GM12865 (cell line): ENCODE measurements at places on chromosomes 3 and 15.

- no peak for DNase-seq
Measured at GRCh38 chr15:56390739-56391267, 25.6 kb downstream of the TEX9 start.

DNA sequence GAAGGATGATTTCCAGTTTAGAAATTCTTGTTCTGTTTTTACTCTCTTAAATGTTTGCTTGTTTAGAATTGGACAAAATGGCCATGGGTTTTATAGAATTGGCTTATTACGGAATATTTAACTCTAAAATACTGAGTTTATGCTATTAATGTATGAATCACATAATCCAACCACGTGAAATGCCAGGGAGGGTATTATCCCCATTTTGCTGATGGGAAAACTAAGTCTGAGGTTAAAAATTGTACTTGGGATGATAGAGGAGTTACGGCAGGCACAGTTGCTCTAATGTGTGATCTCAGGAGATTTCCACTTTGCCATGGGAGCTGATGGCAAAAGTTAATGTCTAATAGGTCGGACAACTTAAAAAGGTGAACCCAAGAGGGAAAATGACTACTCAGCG lies 194.4 kb downstream of the ITPR1 start:
- no peak for DNase-seq

GRCh38 chr3:30750967-30751366 lies 143.5 kb downstream of the GADL1 start:
- DNase-seq = no peak

GRCh38 chr3:194592798-194593752 lies 40.1 kb downstream of the TMEM44 start:
- DNase-seq = peak; percentile 29

DNA sequence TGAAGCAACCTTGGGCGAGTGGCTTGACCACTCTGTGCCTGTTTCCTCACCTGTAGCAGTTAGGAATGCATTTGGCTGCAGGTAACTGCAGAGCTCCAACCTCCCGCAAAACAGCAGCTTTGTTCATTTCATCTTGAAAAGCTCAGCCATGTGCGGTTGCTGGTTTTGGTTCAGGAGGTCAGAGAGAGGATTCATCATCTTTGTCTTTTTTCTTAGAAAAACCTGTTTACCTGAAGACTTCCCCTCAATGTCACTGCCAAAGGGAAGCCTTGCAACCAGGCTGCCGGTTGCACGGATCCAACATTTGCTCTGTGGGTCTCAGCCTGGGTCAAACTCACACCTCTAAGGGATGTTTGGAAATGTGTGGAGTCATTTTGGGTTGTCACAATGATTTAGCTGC lies 16.4 kb upstream of the FURIN start:
- no peak for DNase-seq

- no peak for DNase-seq
Measured at GRCh38 chr3:141603473-141604035, 116.7 kb downstream of the RASA2 start.

DNA sequence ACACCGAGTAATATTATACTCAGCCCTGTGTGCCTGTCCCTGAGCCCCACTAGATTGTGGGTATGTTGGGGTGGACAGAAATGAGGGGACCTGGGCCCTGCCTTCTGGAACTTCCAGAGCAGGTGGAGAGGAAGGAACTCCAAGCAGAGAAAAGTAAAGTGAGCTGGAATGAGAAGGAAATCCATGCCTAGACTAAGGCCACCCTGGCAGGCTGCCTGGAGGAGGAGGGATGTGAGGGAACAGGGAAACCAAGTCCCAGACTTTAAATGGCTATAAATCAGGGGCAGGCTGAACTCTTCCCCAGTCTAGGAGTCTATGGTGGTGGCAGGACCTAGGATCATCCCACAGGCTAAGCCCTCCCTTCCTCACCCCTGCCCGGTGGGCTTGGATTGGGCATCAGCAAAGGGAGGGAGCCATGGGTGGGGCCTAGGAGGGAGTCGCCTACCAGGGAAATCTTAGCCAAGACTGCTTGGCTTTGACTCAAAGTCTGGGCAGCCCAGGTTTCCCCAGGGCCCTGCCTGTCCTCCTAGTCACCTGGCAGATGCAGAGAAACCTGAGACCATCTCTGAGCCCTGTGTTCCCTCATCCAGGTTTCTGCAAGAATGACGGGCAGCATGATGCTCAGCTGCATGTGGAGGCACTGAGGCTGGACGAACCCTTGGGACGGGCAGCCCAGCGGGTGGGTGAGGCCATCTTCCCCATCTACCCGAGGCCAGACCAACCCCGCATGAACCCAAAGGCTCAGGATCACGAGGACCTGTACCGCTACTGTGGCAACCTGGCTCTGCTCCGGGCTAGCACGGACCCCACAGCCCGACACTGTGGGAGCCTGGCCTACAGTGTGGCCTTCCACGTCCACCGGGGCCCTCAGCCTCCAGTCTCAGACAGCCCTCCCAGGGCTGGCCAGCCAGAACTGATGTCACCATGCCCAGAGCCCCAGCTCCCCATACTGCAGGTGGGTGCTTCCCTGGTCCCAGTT lies 15.6 kb upstream of the STRA6 start:
- no peak for DNase-seq

DNA sequence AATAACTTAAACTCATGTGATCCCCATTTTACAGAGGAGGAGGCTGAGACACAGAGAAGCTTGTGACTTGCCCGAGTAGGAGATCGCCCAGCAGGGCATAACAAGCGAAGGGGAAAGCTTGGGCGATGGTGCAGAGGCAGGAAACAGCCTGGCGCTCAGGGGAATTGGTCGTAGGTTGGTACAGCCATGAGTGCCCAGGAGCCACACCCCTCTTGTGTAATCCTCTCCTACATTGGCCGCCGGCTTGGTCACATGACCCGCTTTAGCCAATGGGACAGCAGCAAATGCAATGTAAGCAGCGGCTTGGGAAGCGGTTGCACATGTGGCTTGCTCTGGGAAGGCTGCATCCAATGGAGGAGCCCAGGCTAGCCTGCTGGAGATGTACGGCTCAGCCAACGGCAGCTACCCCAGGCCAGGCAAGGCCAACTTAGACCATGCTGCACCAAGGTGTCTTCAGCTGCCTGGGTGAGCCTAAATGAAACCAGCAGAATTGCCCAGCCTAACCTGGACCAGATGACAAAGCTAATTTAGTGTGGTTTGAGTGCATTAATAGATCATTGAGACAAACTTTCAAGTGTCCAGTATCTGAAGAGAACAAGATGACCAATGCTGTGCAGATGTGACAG lies 50.3 kb upstream of the SLC6A6 start:
- peak; percentile 79 for DNase-seq

GRCh38 chr15:34318277-34319079 lies 19.1 kb downstream of the SLC12A6 start:
- DNase-seq = peak; percentile 73

- peak; percentile 22 for DNase-seq
Measured at GRCh38 chr3:20256144-20256543, 70.1 kb upstream of the SGO1 start.

DNA sequence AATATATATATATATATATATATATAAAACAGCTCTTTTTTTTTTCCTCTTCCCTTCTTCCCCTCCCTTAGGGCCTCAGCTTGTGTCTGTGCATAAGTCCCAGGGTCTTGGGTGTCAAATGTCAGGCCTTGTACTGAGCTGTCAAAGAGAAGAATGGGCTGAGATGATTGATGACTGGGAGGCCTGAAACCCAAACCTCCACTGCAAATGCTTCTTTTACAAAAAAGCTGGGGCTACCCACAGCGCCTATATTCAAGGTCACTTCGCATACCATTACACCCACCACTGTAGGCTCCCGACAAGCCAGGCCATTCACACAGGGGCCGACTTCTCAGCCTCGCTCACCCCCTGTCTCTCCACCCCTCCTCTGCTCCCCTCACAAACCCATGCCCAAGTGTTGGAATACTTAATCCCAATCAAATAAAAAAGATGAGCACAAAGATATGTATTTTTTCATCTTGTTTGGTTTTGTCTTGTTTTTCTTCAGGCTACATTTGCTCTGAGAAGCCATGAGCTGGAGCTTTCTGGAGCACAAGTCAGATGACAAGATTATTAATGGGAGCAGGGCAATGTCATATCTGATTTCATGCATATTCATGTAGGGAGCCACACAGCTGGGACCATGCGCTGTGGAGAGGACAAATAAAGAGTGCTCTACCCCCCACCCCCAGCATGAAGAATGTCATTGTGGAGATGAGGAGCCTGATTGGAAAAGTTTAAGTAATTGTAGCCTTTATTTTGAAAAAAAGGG lies 614.4 kb upstream of the NR2F2 start:
- no peak for DNase-seq

- DNase-seq = no peak
Measured at GRCh38 chr15:96627031-96627568, 296.6 kb downstream of the NR2F2 start.

DNA sequence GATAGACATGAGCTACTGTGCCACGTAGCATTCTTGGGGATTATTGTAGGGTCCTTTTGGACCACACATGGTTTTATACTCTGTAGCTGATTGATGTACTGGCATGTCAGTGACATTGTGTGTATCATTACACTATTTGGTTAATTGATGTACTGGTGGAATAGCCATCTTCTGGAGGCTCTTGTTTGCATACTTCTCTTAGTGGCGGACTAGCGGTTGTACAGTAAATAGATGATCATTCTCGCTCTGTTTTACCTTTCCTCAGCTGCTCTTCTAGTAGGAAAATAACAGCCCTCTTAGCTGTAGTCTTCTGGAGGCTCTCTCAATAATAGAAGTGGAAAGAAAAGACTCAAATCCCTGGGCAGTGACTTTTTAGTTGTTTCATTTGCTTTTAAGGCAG lies 24.8 kb downstream of the IGF1R start:
- DNase-seq = no peak

DNA sequence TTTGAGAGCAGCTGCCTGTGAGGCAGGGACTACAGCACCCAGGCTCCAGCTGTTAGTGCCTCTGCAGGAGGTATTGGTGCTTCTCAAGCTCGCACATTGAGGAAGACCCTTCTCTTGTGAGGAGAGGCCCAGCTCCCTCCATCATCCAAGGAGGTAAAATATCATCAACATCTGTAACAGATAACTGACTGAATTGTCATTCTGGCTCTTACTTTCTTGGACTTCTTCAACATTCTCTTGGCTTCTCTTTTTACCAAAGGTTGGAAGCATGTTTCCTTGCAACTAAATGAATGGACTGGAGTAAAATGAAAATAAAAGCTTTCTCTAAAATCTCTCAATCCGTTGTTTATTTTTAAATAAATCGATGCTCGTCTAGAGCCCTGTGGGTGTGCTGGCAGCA lies 53.1 kb upstream of the PXYLP1 start:
- DNase-seq = no peak

DNA sequence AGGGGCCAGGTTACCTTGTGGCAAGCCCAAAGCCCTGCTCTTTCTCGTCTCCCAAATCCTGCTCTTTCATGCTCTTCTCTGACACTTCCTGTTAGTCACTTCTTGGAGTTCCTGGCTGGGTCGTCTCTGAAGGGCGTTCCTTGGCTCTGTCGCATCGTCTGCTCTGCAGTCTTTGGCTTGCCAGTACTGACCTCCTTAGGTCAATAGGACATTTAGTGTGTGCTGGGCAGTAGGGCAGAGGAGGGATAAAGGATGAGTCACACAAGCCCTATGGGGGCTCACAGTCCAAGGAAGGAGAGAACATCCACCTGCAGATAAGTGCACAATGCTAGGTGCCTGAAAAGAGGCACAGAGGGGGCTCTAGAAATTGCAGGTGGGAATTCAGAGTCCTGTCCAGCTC lies 87.5 kb downstream of the FAM43A start:
- DNase-seq = no peak

GRCh38 chr3:195859061-195859845 lies 47.5 kb upstream of the MUC4 start:
- DNase-seq = peak; percentile 72

DNA sequence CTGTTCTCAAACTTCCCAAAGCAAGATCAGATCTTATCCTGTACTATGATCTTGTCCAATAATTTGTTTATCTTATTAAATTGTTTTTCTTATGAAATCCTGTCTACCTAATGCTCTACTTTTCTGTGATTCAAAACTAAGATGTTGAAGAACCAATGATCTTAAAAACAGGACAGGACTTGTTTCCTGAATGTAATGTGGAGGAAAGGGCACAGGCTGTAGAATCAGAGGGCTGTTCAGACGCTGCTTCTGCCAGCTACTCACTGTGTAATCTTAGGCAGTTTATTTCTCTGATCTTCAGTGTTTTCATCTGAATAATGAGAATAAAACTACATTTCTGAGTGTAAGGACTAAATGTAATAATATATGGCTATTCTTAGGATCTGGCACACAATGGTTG lies 20.1 kb upstream of the DMXL2 start:
- no peak for DNase-seq

DNA sequence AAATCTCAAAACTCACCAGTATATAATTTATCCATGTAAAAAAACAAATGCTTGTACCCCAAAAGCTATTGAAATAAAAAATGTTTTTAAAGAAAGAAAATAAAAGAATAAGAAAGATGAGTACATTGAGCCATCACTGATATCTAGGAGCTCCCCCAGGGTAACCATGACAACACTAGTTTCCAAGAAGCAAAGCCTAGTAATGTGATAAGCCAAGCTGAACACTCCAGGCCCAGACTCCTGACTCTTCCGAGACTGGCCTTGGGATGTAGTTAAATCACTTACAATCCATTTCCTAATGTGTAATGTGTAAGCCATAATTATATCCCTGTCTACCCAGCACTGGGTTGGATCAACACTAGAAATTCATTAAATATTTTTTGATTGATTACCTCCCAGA lies 21.1 kb upstream of the ATP8B4 start:
- no peak for DNase-seq

GRCh38 chr3:100548053-100548452 lies 55.6 kb downstream of the TMEM45A start:
- DNase-seq = no peak

DNA sequence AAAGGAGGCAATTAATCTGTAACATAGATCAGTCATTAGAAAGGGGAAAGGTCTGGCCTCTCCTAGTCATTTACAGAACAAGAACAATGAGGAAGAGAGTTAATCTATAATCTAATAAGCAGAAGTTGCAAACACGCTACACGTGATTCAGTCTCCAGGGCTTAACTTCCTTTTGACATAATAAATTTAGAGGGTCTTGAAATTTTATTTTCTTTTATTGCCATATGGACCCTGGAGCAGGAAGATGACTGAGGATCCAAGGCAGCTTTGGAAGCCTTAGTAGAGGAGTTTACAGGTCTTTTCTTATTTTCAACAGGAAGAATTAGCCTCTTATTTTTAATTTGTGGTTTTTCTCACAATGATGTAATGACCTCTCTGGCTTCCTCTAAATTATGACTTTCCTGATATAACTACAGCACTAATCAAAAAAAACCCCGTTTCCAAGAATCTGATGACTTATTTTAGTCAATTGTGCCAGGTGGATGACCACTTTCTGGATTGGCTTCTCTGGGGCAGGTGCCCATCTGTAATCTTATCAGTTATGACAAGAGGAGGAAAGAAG lies 32.2 kb downstream of the ADGRG7 start:
- no peak for DNase-seq
